SK-MEL-5 (cell line): ENCODE measurements at places on chromosomes 4 and X. TPM values are rescaled to one million over a fixed set of nuclear protein-coding genes. Genes with fewer than 3 reads are reported as not detected.

DNA sequence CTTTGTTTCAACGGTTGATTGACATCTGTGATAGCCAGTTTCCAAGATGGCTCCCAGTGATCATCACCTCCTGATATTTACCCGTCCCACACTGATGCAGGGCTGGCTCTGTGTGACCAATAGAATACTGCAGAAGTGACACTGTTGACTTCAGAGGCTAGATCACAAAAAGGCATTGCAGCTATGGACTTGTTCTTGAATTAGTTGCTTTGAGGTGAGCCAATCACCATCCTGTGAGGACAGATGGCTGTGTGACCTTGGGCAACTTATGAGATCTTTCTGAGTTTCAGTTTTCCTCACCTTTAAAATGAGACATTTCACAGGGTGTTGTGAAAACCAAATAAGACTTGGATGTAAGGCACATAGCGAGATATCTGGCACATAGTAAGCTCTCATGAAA lies 1.8 kb upstream of the GPR82 start:
- no peak for DNase-seq

Gene RAB41
- total RNA-seq: not detected in 2 replicates

Gene ITM2A
- total RNA-seq: 48.8 and 51.7 TPM in 2 replicates

GRCh38 chr4:87313756-87314155 lies 8.9 kb downstream of the HSD17B13 start:
- DNase-seq: no peak

Gene AR
- 0.21 and 0.67 TPM in 2 replicates for total RNA-seq

DNA sequence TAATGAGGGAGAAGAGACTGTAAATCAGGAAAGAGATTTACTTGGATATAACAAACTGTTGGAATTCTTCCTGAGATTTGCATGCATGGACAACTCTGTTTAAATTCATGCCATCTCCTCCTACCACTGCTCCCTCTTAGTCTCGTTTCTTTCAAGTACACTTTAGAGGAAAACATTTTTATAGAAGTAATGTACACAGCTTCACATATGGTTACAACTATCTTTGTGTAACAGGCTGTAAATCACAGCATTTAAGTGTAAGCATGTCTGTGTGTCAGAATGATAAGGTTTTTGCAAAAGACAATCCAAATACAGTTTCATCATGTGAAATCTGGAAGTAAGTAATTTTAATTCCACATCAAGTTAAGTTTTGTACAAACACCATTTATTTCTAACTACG lies 21.5 kb upstream of the ENPEP start:
- DNase-seq: no peak

GRCh38 chrX:133804072-133804471 lies 181.3 kb downstream of the GPC3 start:
- no peak for DNase-seq

DNA sequence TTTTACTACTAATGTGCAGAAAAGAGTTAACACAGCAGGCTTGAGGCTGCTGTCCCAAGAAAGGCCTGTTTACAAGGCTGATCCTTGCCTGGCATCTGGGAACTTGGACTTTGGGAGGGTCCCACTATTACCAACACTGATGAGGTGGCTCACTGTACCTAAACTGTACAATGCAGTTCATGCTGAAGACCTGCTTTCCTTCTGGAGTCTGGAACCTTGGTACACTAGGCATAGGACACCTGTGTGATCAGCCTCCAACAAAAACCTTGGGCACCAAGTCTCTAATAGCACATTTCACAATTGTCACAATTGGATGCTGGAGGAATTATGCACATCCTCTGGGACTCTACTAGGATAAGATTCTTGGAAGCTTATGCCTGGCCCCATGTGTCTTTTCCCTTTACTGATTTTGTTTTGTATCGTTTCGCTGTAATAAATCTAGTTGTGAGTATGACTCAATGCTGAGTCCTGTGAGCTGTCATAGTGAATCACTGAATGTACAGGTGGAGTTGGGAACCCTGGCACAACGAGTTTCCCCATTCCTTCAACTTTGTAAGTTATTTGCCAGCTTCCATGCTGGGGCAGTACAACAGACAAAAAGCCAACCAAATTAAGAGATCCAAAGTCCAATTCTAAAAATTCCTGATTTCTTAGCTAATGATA lies 45.9 kb downstream of the TEC start:
- DNase-seq: no peak

DNA sequence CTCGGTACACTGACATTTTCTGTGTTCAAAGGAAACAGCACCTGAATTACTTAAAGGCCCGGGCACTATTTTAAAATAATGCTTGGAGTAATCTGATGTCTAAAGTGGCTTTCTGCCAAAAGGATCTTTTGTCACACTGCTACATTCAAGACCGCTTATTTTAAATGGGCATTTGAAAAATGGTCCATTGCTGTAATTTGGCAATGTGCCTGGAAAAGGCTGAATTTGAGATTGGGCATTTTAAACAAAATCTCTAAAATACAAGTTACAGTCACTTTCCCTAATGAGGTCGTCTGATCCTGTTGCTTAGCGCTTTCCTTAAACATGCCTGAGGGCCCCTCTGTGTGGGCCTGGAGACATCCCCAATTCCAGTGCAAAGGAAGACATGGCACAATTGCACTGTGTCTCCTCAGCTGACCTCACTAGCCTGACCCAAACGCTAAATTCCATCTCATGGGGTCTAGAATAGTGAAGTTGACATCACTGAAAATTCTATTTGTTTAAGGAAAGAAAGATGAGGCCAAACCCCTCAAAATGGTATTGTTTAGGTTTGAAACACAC lies 214.2 kb downstream of the GPC3 start:
- DNase-seq: no peak
